ENCODE measurements at places on chromosomes 2 and 18. TPM values are rescaled to one million over a fixed set of nuclear protein-coding genes. Genes with fewer than 3 reads are reported as not detected.

GRCh38 chr2:42906557-42907411 is 114.4 kb upstream of the HAAO start:
- peak; percentile 56 for DNase-seq

DNA sequence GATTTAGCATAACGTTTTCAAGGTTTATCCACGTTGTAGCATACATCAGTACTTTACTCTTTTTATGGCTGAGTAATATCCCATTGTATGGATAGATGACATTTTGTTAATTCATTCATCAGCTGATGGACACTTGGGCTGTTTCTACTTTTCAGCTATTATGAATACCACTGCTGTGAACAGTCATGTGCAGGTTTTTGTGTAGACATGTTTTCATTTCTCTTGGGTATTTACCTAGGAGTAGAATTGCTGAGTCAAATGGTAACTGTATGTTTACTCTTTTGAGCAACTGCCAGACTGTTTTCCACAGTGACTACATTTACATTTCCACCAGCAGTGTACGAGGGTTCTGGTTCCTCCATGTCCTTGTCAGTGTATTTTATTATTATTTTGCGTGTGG is 33.9 kb downstream of the COX7A2L start:
- no peak for DNase-seq

DNA sequence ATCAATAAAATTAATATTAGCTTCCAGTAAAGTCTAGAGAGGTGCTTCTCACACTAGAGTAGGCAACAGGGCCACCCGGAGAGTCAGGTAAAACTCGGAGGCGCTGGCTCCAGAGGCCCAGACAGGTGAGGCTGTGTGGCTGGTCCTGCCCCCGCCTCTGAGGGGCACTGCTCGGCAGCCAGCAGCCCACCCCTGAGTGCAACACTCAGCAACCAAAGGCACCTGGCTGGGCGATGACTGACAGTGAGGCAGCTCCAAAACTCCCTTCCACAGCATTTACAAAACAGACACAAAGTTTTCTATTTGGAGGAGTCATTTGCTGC is 138.8 kb upstream of the ID2 start:
- no peak for DNase-seq

DNA sequence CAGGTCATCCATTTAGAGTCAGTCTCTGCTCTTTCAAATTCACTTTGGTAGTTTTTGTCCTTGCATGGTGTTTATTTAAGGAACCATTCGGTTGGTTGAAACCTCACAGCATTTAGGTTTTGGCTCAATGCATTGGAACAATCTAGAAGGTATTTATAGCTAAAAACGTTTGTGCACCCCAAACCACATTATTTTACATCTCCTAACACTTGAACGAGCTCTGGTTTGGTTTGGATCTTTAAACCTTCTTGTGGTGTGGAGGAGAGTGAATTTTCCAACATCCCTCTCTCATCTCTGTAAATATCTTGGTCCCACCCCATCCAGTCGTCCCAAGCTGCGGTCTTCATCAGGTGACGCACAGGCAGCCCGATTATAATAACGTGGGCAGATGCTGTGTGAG is 287.9 kb downstream of the LPIN1 start:
- no peak for DNase-seq

DNA sequence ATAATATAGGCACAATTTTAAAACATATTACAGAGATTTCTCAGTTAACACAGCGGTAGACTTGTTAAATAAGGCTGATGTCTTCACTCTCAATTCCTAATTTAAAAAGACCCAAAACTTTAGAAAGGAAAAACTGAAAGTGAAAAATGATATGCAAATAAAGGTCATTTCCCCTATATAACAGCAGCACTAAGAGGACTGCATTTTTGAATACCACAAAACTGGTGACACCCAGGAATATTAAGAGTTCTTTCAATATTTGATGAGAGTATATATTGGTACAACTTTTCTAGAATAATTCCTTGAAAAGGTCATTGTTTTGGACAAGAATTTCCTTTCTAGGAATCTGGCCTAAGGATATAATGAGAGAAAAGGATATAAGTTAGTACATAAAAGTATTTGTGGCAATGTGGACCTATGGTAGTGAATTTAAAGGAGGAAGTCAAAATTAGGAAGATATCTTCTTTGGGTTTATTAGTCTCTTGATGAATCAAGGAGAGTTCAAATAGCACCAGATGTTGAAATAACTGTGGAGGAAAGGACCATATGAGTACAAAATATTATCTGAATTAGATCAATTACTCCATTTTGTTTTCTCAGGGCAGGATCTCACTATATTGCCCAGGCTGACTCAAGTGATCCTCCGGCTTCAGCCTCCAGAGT is 70.3 kb downstream of the TMEM237 start:
- no peak for DNase-seq

DNA sequence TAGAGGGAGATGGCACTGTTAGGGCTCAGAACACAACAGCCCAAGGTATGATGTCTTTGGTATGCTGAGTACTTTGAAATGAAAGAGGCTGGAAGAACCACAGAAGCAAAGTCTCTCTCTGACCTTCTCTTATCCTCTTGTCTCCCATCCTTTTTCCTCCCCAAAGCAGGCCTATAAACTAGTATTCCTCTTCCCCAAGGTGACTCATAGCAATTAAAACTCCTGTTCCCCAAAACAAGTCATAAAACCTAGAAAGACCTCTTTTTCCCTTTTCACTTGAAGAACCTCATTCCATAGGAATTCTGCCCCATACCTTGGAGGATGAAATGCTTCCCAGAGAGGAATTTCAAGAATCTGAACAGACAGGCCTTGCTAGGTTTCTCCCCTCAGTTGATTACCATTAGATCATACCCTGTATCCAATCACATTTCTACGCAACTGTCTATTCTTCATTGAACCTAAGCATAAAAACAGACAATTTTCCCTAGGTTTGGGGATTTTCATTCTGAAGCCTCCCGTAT is 25.7 kb downstream of the MDH1 start:
- DNase-seq, result peak; percentile 34

DNA sequence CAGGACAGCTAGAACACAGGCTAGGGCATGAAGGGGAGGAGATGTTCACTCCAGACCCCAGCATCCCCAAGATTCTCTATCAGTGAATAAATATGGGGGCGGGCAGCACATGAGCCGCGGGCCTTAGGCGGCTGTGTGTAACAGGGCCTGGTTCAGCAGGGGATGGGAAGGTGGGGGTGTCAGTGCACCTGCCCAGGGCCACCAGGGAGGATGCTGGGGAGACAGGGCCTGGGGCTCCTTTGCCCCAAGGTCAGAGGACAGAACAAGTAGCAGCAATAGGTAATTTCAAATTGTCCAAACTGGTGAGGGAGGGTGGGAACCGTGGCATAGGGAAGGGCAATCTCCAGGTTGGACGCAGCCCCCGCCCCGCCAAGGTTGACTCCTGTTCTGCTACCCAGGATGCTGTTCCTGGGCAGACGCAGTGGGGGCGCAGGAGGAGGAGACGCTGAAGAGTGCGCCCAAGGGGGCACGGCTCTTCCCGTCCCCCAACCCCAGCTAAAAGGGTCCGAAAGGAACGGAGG is 16.2 kb downstream of the CYP26B1 start:
- DNase-seq, result no peak

GRCh38 chr2:39583781-39584180 is 81.9 kb upstream of the TMEM178A start:
- no peak for DNase-seq

DNA sequence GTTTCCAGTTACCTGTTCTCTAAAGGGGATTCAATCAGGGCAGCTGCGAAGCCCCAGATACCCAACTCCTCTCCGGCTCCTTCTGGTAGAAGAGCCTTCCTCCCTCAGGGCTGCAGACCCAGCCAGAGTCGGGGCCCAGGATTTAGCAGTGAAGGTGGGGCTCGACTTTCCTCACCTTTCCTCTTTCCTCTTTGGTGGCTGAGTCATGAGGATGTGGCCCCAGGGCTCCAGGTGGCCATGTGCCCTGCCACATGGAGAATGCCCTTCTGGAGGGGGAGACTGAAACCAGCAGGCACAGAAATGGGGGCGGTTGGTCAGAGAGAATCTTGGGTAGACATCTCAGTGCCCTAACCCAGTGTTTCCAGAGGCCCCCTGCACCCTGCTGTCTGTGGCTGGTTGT is 402.6 kb downstream of the NBAS start:
- no peak for DNase-seq

DNA sequence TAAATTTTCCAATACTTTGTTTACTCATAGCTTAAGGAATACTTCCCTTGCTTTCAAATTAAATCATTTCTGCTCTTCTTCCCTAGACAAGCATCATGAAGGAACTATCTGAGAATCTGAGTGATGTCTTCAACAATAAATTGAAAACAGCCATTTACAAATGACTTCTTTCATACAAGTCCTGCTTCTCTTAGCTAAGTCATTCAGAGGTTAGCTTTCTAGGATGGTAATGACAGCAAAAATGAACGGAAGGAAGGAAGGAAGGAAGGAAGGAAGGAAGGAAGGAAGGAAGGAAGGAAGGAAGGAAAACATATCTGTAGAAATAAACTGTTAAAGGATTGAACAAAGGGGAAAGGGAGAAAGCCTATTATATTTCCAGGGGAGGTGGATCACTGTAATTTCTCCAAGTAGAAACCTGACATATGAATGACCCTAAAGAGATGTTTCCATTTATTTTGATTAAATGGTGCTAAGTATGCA is 335.0 kb upstream of the KYNU start:
- DNase-seq, result no peak

DNA sequence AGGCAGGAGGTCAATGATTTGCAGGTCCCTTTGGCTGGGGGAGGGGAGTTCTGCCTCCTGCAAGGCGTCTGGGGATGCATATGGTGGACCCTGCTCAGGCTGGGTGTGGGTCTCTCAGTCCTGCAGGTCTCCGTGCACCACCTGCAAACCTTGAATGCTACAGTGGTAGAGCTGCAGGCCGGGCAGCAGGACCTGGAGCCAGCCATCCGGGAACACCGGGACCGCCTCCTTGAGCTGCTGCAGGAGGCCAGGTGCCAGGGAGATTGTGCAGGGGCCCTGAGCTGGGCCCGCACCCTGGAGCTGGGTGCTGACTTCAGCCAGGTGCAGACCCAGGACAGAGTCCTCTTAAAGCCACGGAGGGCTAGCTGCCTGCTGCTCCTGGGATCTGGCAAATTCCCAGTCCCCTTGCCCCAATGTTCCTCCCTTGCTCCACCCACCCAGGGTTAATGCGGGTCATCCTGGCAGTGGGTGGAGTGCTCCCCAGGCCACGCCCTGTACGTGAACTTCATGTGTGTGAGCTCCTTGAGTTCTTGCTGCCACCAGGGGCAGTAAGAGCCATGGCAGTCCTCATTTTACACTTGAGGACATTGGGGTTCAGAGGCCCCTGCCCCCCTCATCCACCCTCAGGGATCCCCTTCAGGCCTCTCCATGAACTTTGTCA is 3.1 kb downstream of the PROM2 start:
- no peak for DNase-seq

- peak; percentile 14 for DNase-seq
These were observed 59.8 kb downstream of the SNTG2 start for GRCh38 chr2:1010415-1010930.

DNA sequence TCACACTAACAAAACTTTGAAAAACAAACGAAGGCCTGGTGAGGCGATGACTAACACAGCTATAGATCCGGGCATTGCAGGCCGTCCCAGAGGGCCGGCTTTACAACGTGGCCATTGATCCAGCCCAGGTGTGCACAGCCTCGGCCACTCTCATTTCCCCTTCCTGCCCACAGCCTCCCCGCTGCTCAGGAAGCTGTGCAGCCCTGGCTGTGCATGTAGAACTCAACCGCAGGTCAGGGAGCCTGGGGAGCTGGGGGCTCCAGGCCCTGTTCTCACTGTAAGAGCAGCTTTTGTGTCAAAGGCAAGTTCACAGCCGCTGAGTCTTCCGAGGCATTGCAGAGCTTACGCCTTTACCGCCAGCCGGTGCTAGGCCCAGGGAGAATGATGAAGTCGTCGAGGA is 87.2 kb downstream of the LONRF2 start:
- DNase-seq, result no peak

GRCh38 chr2:113181258-113182051 is 7.7 kb downstream of the PSD4 start:
- no peak for DNase-seq

- peak; percentile 36 for DNase-seq
These were observed 68.9 kb upstream of the EFEMP1 start for GRCh38 chr2:55992455-55992854.

GRCh38 chr18:48163738-48164115 is 233.3 kb upstream of the SMAD2 start:
- DNase-seq, result no peak

DNA sequence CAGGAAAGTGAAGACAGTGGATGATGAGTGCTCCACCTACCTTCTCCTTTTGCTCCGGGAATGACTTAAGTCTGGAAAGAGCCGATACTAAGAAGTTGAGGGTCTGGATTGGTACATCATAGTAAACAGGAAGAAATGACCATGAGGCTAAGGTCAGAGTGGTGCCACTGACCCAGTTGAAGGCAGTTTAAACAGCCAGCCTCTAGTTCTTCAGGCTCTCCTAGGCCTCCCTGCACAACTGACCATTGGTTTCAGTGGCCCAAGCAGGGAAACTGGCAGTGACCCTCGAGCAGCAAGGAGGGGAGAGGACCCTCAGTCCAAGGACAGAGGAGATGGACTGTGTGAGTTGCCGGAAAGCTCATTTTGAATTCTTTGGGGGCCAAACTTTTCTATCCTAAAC is 119.1 kb downstream of the MAP4K4 start:
- no peak for DNase-seq

DNA sequence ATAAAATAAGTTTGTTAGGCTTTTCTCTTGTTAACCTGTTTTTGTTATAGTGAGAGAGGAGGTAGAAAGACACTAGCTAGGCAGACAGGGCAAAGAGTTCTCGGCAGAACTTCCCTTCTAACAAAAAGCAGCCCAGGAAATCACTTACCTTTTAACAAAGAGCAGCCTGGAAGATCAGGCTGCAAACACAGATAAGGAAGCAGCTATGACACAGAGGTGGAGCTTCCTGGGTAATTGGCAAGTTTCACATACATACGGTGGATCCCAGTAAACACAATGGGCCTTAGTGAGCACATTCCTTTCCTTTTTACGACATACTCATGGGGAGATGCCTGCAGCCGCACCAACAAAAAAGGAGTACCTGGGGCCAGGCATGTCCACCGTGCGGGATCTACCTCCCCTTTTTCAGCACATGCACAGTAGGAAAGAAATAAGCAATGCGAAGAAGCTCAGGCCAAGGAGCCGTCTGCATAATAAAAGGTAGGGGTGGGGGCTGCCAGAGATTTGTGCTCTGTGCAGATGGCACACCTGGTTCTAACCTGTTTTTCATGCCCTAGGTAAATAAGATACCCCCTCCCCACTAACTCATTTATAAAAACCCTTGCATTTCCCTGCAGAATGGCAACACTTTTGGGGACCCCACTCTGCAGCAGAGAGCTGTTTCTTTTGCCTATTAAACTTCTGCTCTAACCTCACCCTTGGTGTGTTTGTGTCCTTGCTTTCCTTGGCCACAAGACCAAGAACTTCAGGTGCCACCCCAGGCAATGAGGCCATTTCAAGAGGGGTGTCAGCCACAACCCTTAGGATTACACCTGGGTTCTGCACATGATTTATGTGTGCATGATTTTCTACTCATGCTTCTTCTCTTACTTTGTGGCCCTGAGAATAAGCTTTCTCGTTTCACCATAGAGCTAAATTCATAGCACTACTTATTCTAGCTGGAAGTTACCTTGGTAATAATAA is 26.5 kb downstream of the MDH1 start:
- peak; percentile 52 for DNase-seq

GRCh38 chr2:85525567-85525966 is 13.4 kb upstream of the MAT2A start:
- DNase-seq, result no peak

- DNase-seq, result no peak
These were observed 1.4 kb downstream of the CCT7 start for GRCh38 chr2:73235315-73236028.

The BCS1L gene
- total RNA-seq, result 21.6 TPM

The ANKRD30B gene
- not detected for total RNA-seq

The NEB gene
- 3.3 TPM for total RNA-seq

The RUFY4 gene
- 0.10 TPM for total RNA-seq

The CCDC102B gene
- 3.7 TPM for total RNA-seq

The MRPL44 gene
- total RNA-seq, result 49.5 TPM

The ADAM23 gene
- 2.0 TPM for total RNA-seq
